ENCODE measurements at places on chromosomes 2 and 18.

DNA sequence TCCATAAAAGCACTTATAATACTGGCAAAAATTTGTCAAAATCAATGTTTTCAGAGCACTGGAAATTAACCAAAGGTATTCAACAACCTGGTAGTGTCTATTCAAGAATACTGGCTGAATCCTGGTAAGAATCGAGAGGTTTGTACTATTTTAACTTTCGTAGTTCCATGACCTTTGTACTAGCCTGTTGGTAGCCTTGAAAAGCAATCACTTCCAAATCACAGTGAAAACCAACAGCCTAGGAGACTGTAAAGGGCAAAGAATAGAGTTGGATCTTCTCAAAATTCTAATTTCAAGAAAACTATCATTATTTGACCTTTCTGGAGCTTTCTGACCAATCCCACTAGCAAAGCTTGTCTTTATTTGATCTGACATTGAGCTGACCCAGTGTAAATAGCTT, 64.8 kb upstream of the CCDC178 start:
- DNase-seq, result no peak

DNA sequence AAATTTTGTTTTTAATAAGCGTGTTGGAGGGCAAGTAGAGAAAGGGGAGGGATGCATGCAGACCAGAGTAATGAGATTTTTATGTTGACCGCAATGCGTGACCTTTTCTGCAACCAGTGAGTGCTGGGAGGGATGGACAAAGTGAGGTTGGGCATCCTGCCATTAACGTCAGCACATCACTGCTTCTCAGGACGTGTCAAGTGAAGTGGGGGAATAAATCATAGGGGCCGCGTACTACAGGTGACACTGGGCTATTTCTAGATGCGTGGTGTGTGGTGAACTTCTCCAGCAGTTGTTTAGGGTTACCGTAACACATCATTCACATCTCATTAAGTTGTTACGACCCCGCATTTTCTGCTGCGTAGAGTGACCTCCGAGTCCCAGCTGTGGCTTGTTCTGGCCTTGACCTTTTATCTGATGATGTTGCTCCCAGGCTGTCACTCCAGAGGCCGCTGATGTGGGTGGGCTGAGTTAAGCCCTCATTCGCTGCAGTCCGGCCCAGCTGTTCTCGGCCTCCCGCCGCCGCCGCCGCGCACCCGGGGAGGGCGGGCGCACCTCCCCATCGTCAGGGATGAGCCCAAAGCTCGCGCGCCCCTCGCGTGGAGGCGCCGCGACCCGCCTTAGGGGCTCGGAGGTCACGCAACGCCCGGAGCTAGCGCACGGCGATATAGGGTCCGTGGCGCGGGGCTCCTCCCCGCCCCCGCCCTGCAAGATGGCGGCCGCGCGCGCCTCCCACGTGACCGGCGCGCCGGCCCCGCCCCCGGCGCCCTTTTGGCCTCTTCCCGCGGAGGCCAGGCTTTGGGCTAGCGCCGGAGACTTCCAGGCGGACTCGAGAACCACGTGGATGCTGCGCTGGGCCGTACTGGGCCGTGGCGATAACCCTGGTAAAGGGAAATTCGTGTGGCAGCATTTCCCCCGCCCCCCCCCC, 3.5 kb downstream of the ZCCHC2 start:
- peak; percentile 25 for DNase-seq

GRCh38 chr2:158686210-158686691, 108.9 kb upstream of the DAPL1 start:
- DNase-seq, result no peak

- DNase-seq, result no peak
These were observed 36.8 kb upstream of the C2orf74 start for GRCh38 chr2:61125123-61125710.

DNA sequence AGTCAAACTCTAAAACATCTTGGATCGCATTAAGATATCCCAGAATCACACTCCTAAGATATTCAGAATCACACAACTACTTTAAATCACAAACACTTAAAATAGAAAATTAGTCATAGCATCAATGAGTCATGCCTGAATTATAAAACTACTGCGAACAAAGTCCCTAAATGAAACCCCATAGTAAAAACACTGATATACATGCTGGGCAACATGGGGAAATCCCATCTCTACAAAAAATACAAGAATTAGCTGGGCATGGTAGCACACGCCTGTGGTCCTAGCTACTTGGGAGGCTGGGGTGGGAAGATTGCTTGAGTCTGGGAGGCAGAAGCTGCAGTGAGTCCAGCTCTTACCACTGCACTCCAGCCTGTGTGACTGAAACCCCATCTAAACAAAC, 101.7 kb downstream of the COBLL1 start:
- DNase-seq, result no peak

DNA sequence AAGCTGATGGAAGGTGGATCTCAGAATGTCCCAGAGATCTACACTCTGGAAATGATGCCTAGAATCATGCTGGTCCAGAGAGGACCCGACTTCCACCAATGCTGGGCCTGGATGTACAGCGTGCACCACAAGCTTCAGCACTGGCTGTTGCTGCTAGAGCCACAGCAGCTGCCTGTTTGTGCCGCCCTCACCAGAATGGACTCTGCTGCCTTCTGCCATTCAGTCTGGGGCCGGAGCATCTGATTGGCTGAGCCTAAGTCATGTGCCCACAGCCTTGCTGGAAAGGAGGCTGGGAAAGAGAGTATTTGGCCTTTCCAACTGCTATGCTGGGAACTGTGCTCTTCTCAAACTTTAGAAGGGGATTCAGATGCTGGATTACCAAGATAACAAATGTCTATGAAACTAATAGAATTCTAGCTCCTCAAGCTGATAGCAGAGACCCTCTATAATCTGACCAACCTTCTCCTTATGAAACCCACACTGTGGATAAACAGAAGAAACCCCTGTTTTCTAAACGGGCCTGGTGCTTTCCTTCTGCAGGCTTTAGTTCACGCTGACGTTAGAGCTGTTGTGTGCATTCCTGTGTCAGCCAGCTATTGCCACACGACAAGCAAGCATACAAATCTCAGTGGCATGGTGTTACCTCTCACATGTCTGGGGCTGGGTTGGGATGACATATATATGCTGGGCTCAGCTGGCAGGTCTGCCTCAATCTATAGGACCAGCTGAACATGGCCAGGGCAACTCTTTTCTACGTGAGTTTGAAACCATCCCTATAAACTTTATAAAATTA, 4.1 kb upstream of the LOXHD1 start:
- no peak for DNase-seq

DNA sequence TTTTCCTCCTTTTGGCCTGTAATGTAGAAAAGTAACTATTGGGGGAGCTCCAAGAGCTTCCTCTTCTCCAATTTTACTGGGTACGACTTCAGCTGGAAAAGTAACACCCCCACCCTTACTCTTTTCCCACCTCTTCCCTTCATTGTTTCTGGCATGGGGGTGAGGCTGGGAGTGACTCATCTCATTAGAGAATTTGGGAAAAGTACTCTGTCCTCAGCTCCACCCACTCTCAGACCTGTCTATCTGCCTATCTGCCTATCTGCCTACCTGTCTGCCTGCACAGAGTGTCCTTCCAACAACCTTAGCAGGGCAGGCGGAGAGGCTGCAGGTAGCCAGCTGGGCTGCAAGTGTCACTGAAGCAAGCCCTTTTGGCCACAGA, 93.6 kb downstream of the EPHA4 start:
- no peak for DNase-seq

DNA sequence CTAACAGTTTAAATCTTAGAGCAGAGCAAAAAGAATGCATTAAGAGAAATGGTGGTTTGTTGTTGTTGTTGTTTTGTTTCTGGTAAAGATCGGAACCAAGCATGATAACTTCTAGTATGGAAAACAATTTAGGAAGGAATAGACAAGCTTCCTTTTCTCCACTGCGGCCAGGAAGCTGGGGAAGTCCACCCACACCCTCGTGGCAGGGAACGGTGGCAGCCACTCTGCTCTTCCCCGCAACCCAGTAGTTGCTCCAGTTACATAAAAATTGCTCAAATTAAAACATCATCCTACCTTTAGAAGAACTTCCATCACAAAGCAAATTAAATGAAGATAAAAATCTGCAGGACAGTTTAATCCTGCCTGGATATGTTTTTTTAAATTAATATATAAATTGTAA, 113.0 kb downstream of the RBMS1 start:
- DNase-seq, result no peak

DNA sequence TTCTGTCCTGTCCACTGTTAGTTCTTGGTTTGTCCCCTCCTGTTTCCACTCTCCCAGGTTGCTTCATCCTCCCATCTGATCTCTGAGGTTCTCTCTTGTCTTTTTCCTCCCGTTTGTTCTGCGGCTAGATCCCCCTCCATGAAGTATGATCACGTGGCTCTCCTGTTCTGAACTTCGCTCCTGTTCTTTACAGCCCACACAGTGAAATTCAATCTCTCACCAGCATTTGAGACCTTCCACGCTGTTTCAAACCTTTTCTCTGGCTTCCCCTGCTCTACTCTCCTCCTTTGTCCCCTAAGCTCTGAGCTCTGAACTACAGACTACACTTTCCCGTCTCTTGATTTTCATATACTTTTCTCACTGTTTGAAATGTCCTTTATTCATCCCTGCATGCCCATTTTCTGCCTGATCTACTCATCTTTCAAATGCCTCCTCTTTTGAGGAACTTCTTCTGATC, 83.5 kb downstream of the OSBPL6 start:
- DNase-seq, result no peak

- DNase-seq, result no peak
These were observed 60.3 kb upstream of the LMAN1 start for GRCh38 chr18:59419386-59419785.

- DNase-seq, result no peak
These were observed 81.0 kb downstream of the KLHL29 start for GRCh38 chr2:23465936-23466335.

DNA sequence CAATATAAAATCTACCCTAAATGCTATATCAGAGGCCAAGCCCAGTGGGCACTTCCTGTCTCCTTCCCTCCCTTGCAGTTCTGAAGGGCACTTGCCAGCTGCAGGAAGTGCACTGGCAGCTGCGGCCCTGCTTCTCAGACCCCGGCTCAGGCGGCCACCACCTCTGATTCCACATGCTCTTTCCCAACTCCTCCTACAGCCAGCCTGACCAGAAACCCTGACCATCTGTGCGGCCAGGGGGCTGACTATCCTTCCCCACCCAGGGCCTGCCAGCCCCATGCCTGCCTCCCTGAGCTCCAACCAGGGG, 88.6 kb downstream of the ZBTB7C start:
- no peak for DNase-seq

DNA sequence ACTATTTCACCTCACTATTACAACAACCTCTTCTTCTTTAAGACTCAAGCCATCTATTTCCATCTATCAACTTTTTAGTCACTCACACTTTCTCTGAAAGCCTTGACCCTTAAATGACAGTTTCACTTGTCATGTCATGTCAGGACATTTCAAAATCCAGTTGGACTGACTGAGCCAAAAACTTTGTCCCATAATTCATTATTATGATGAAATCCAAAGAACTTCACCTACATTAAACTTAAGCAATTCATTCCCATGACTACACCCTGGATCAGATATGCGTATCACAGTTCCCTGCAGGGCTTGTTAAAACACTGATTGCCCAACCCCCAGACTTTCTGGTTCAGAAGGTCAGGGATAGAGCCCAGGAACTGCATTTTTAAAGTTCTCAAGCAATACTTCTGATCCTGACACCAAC, 26.5 kb downstream of the LDAH start:
- no peak for DNase-seq

- no peak for DNase-seq
These were observed 129.0 kb upstream of the REG3G start for GRCh38 chr2:78896536-78896935.

GRCh38 chr2:226891780-226892590, 56.1 kb downstream of the RHBDD1 start:
- DNase-seq, result no peak
